ENCODE measurements at places on chromosomes 6 and 20.

GRCh38 chr6:2510316-2510715 is 240.4 kb downstream of the MYLK4 start:
- DNase-seq = no peak

DNA sequence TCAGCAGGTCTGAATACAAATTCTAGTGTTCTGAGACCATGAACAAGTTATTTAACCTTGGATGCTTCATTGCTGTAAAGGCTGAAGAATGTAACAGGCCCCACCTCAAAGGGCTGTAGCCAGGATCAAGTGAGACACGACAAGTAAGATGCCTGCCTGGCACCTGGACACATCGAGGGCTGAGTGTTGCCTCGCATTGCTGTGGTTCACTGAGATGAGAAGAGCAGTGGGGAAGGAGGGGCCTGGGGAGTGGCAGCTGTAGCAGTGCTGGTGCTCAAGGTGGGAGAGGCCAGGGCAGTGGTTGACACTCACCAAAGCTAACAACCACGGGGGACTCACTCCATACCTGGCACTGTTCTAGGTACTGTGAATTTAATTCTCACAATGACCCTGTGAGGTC is 187.8 kb downstream of the KIF16B start:
- DNase-seq = no peak

- peak; percentile 26 for DNase-seq
Measured at GRCh38 chr6:22980446-22980845, 411.1 kb downstream of the HDGFL1 start.

GRCh38 chr6:68279793-68280557 is 355.1 kb upstream of the ADGRB3 start:
- peak; percentile 95 for DNase-seq

DNA sequence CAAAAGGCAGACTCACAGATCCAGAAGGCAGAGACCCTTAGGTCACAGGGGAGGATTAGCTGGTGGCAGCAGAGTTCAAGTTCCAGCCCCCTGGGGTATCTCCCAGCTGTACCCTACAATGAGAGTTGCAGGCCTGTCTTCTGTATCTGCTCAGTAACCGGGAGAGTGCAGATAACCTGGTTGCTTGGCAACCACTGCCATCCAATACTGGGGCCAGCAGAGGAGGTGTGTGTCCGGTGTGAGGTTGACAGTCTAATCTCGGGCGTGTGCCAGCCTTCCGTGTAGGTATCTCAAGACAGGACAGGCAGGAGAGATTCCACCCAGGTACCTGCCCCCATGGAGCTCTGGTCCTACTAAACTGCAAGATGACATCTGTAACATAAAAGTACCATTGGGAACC is 56.6 kb upstream of the TBC1D7 start:
- peak; percentile 71 for DNase-seq

GRCh38 chr20:51495921-51496545 is 46.5 kb downstream of the NFATC2 start:
- DNase-seq = no peak

GRCh38 chr6:166169549-166170421 is 2.1 kb upstream of the TBXT start:
- DNase-seq = no peak

DNA sequence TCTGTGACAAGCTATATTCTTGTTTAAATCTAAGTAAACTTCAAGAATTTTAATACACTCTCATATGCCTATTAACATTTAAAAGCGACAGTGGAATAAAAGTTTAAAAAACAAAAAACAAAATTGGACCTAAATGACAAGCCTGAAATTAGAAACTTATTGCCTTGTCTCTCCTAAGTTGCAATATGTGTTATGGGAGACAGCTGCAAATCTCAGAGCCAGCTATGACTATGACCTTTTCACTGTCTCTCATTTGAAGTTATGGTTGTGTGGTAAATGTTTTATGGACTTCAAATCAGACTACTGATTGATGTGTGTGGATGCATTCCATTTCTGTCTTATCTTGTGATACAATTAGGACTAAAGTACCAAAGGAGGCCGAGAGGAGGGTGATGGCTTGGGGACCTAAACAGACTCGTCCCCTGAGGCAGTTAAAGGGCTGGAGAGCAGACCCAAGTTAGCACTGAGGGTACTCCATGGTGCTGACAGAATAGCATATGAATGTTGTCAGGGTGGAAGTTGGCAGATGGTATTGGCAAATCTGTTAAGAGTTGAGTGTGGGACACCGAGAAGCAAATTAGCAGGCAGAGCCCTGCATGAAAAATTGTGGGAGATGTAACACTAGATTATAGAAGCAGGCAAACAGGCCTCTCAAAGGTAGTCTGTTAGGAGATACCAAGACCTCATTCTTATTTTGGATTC is 930.1 kb upstream of the MAN1A1 start:
- peak; percentile 77 for DNase-seq

GRCh38 chr6:74969591-74970267 is 236.1 kb downstream of the COL12A1 start:
- no peak for DNase-seq

GRCh38 chr6:153076431-153076830 is 54.7 kb downstream of the RGS17 start:
- DNase-seq = no peak

DNA sequence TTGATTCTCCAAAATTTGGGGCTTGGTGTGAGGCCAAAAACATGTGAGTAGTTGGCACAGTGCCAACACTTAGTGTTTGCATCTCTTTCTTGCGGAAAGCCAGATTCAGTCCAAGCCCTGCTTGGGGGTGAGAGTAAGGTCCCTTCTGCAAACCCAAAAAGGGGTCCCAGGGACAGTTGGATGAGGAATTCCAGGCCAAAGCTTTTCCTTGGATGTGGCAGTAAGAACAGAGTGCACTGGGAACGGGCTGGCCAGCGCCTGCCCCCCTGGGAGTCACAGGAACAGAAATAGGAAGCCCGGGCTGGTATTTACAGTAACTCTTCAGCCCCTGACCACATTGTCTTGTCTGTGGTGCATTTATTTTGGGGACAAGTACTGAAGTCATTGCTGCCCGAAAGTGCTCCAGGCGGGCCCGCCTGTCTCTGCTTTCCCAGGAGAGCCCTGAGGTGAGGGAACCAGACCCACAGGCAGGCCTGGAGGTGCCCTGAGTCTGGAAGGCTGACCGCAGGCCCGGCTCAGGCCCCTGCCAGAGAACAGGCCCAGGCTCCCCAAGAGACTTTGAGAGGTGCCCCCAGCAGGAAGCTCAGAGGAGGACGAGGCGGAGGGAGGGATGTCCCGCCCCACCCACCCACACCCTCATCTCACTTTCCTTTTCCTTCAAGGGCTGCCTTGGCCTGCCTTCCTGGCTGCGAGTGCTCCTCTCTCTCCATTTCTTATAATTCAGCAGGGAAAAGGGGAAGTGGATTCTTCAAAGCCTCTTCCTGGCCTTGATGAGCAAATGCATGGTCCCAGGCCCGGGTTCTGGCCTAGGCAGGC is 218.4 kb downstream of the MAFB start:
- DNase-seq = no peak

All from NCI-H524 (cell line).